CD4-positive, alpha-beta memory T cell (primary cell): ENCODE measurements at places on chromosomes 16 and 17. TPM values are rescaled to one million over a fixed set of nuclear protein-coding genes. Genes with fewer than 3 reads are reported as not detected.
A peak's percentile ranks its signal among the peaks of the same experiment; 100 is the strongest.

DNA sequence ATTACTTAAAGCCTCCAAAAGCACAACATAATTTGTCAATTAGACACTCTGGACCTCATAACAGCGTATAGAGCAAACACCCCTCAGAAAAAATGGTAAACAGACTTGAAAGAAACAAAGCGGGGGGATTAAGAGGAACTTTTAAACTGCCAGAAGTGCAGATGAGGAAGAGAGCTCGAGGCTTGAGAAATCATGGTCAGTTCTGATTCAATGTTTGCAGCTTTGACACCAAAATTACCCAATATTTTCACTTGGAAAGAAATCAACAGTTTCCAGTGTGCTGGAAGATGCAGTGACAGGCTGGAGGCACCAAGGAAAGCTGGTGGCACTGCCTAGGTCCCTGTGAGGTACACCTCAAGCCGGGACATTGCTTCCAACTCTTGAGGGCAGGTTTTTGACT lies 180.9 kb upstream of the TOX3 start:
- no peaks in the 10 kb centered on the region for H3K27me3 ChIP-seq
- no peaks in the 10 kb centered on the region for H3K4me1 ChIP-seq
- no peaks in the 10 kb centered on the region for H3K36me3 ChIP-seq
- no peak overlapping the region for H3K27ac ChIP-seq
- no peak for DNase-seq
- H3K4me3 ChIP-seq, result no peak overlapping the region

DNA sequence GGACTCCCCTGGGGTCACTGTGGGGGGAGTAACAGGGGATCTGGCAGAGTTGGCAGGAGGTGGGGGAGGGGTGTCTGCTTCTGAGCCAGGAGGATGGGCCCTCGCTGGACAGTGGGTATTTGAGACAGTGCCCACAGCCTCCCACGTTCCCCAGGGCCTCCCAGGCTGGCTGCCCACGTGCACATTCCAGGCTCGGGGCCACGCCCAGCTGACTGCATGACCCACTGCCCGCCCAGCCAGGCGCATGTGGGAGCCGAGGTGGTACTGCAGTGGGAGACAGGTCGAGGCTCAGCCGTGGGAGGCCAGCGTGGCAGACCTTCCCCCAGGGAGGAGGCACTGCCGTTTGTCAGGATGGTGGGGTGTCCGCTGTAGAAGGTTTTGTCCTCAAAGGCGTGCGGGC lies 38.8 kb downstream of the BAHCC1 start:
- no peak overlapping the region for H3K4me3 ChIP-seq
- H3K4me1 ChIP-seq, result peaks cover 11% of the 10 kb centered on the region
- no peak overlapping the region for H3K27ac ChIP-seq

GRCh38 chr17:27526604-27527002 lies 70.4 kb downstream of the KSR1 start:
- H3K36me3 ChIP-seq, result no peaks in the 10 kb centered on the region
- no peak overlapping the region for H3K27ac ChIP-seq
- DNase-seq, result no peak

Gene ZFP90
- polyA plus RNA-seq, result 20.2 TPM

DNA sequence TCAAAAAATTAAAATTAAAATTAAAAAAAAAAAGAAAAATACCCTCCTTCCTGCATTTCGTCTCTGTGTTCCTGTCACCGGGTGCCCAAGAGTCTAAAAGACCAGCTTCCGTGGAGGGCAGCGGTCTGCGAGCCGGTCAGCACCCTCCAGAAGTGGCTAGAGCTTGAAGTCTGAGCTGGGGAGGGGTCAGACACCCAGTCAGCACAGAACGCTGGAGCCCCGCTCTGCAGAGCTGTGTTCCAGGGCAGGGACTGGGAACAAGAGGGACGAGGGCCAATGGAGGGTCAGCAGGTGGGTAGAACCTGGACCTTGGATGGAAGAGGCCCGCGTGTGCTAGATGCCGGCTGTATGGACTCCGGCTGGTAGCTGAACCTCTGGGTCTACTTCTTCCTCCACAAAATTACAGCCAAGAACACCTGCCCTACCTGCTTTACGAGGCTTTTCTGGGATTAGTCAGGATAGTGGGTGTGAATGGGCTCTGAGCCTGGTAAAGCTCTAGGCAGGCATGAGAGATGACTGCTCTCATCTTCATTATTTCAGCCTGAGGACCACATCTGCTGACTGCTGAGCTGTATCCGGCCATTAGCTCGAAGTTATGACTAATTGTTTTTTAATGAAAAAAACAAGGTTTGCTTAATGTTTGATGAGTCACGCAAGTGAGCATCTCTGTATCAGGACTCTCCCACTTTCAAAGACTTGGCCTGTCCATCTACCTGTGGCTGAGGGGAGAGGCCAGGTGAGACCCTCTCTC lies 5.9 kb downstream of the TRPV1 start:
- no peaks in the 10 kb centered on the region for H3K36me3 ChIP-seq
- H3K4me3 ChIP-seq, result no peak overlapping the region
- H3K4me1 ChIP-seq, result no peaks in the 10 kb centered on the region
- DNase-seq, result no peak
- no peak overlapping the region for H3K27ac ChIP-seq
- H3K27me3 ChIP-seq, result no peaks in the 10 kb centered on the region

Gene TEX14
- not detected for polyA plus RNA-seq

Gene HSD3B7
- 0.08 TPM for polyA plus RNA-seq

Gene SLC13A5
- not detected for polyA plus RNA-seq

GRCh38 chr16:28904828-28905227 lies 20.2 kb downstream of the RABEP2 start:
- no peak overlapping the region for H3K27ac ChIP-seq
- no peaks in the 10 kb centered on the region for H3K36me3 ChIP-seq
- no peak overlapping the region for H3K4me3 ChIP-seq
- H3K4me1 ChIP-seq, result no peaks in the 10 kb centered on the region

GRCh38 chr17:41718287-41718645 lies 6.1 kb downstream of the GAST start:
- no peak for DNase-seq
- H3K4me3 ChIP-seq, result no peak overlapping the region
- no peaks in the 10 kb centered on the region for H3K27me3 ChIP-seq

- peak overlapping the region; percentile 41 for H3K4me3 ChIP-seq
- H3K27ac ChIP-seq, result no peak overlapping the region
- peaks cover 13% of the 10 kb centered on the region for H3K27me3 ChIP-seq
Observed at GRCh38 chr17:43832168-43832975, 574 bp downstream of the MPP3 start.

DNA sequence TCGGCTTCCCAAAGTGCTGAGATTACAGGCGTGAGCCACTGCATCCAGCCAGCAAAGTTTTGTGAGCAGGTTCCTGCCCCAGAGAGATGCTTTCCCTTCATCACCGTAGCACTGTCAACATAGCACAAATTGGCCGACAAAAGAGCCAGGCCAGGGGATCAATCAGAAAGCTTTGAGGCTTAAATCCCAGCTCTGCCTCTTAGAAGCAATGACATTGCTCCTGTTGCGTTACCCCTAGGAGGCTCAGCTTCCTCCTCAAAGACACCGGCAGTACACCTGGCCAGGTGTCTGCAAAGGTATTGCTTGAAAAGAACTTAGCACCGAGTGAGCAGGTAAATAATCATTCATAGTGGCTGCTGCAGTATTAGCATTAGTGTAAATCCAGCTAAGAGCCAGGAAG lies 86.5 kb downstream of the NDE1 start:
- no peak overlapping the region for H3K4me3 ChIP-seq
- H3K27ac ChIP-seq, result no peak overlapping the region
- H3K4me1 ChIP-seq, result no peaks in the 10 kb centered on the region
- DNase-seq, result no peak

Gene C17orf113
- polyA plus RNA-seq, result 0.53 TPM

GRCh38 chr16:56950881-56951771 lies 10.6 kb upstream of the CETP start:
- H3K4me1 ChIP-seq, result no peaks in the 10 kb centered on the region
- H3K27me3 ChIP-seq, result no peaks in the 10 kb centered on the region
- peak; percentile 46 for DNase-seq
- no peaks in the 10 kb centered on the region for H3K36me3 ChIP-seq
- H3K27ac ChIP-seq, result no peak overlapping the region
- H3K4me3 ChIP-seq, result no peak overlapping the region

- no peak overlapping the region for H3K27ac ChIP-seq
- H3K4me3 ChIP-seq, result no peak overlapping the region
- no peaks in the 10 kb centered on the region for H3K4me1 ChIP-seq
- no peaks in the 10 kb centered on the region for H3K27me3 ChIP-seq
- no peak for DNase-seq
- no peaks in the 10 kb centered on the region for H3K36me3 ChIP-seq
Observed at GRCh38 chr17:58282442-58282841, 1.7 kb upstream of the MPO start.

DNA sequence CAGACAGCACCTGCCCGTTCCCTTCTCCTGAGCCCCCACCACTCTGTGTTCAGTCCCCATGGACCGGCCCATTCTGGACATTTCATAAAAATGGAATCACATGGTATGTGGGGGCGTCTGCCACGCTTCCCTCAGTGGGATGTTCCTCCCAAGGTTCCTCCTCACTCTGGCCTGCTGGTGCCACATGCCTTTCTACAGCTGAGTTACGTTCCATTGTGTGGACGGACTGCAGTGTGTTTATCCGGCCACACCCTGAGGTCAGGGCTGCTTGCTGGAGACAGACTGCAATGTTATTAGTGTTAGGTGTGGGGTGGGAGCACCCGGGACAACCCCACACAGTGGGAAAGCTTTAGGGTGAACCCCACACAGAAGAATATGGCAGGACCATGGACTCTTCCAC lies 5.9 kb upstream of the AATK start:
- no peak for DNase-seq
- H3K4me3 ChIP-seq, result no peak overlapping the region
- no peaks in the 10 kb centered on the region for H3K36me3 ChIP-seq
- H3K27me3 ChIP-seq, result no peaks in the 10 kb centered on the region
- H3K27ac ChIP-seq, result no peak overlapping the region
- no peaks in the 10 kb centered on the region for H3K4me1 ChIP-seq

GRCh38 chr17:11786711-11787438 lies 188.6 kb downstream of the DNAH9 start:
- no peak overlapping the region for H3K27ac ChIP-seq
- DNase-seq, result no peak

GRCh38 chr16:56985288-56985961 lies 3.9 kb upstream of the NLRC5 start:
- peaks cover 64% of the 10 kb centered on the region for H3K4me1 ChIP-seq
- peak overlapping the region; percentile 97 for H3K27ac ChIP-seq

GRCh38 chr16:68401871-68402747 lies 46.2 kb downstream of the SMPD3 start:
- no peaks in the 10 kb centered on the region for H3K36me3 ChIP-seq
- H3K27ac ChIP-seq, result no peak overlapping the region
- no peaks in the 10 kb centered on the region for H3K27me3 ChIP-seq
- DNase-seq, result no peak

DNA sequence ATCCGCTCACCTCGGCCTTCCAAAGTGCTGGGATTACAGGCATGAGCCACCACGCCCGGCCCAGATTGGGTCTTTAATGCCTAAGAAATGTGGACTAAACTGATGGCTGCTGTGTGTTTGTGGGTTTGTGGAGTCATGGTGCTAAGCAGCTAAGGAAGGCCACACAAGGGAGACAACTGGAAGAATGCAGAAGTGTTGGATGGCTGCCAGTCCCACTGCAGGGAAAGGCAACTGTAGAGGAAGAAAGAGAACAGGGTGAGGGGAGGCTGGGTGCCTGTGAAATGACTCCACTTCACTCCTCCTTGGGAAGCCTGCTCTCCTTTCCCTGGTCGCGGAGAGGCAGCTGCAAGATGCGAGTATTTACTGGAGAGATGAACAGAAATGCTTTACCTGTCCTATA lies 23.5 kb upstream of the SIAH1 start:
- H3K27me3 ChIP-seq, result no peaks in the 10 kb centered on the region
- H3K27ac ChIP-seq, result no peak overlapping the region
- H3K4me1 ChIP-seq, result no peaks in the 10 kb centered on the region

GRCh38 chr17:65062171-65062915 lies 5.8 kb upstream of the GNA13 start:
- H3K27ac ChIP-seq, result no peak overlapping the region
- no peaks in the 10 kb centered on the region for H3K36me3 ChIP-seq
- no peak overlapping the region for H3K4me3 ChIP-seq
- H3K4me1 ChIP-seq, result peaks cover 14% of the 10 kb centered on the region
- no peaks in the 10 kb centered on the region for H3K27me3 ChIP-seq

- H3K4me3 ChIP-seq, result no peak overlapping the region
- no peaks in the 10 kb centered on the region for H3K36me3 ChIP-seq
- H3K4me1 ChIP-seq, result peaks cover 19% of the 10 kb centered on the region
- no peak for DNase-seq
- H3K27ac ChIP-seq, result no peak overlapping the region
- H3K27me3 ChIP-seq, result no peaks in the 10 kb centered on the region
Observed at GRCh38 chr16:30808146-30808545, 21.1 kb upstream of the ZNF629 start.

- no peaks in the 10 kb centered on the region for H3K27me3 ChIP-seq
- DNase-seq, result no peak
- no peak overlapping the region for H3K4me3 ChIP-seq
- H3K4me1 ChIP-seq, result no peaks in the 10 kb centered on the region
- H3K27ac ChIP-seq, result no peak overlapping the region
Observed at GRCh38 chr17:42000413-42001133, 16.7 kb downstream of the DNAJC7 start.

- peaks cover 61% of the 10 kb centered on the region for H3K4me1 ChIP-seq
- H3K4me3 ChIP-seq, result no peak overlapping the region
- H3K27ac ChIP-seq, result no peak overlapping the region
- no peak for DNase-seq
Observed at GRCh38 chr17:49730078-49730784, 22.5 kb upstream of the SLC35B1 start.

Gene C16orf74
- 16.5 TPM for polyA plus RNA-seq

DNA sequence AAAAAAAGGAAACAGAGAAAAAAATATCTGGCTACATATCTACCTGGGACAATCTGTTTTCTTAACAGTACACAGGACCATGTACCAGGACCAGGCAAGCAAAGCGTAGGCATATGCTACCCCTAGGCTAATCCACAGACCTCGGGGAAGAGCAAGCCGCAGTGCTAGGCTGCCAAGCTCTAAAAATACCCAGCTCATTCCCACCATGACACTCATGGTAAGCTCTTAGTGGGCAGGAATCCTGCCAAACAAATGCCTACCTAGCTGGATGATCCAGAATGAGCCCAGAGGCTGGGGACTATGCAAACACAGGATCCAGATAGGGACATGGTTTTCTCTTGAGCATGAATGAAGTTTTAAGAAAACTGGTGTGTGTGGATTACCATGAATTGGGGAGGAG lies 95.6 kb downstream of the GRIN2A start:
- H3K4me1 ChIP-seq, result no peaks in the 10 kb centered on the region
- H3K4me3 ChIP-seq, result no peak overlapping the region
- DNase-seq, result no peak
- H3K27me3 ChIP-seq, result no peaks in the 10 kb centered on the region
- H3K27ac ChIP-seq, result no peak overlapping the region
